ENCODE measurements at places on chromosomes 12 and 14.

- DNase-seq = no peak
These were observed 248.9 kb upstream of the TMEM132C start for GRCh38 chr12:128018067-128018466.

GRCh38 chr12:57236201-57236924 lies 6.9 kb downstream of the SHMT2 start:
- DNase-seq = no peak

GRCh38 chr12:66600903-66601302 lies 78.0 kb downstream of the GRIP1 start:
- DNase-seq = no peak

GRCh38 chr12:7130701-7131501 lies 730 bp downstream of the CLSTN3 start:
- DNase-seq = no peak

- no peak for DNase-seq
These were observed 4.8 kb upstream of the AMN start for GRCh38 chr14:102917469-102918211.

GRCh38 chr12:122668268-122668667 lies 34.9 kb downstream of the HCAR2 start:
- DNase-seq = no peak

DNA sequence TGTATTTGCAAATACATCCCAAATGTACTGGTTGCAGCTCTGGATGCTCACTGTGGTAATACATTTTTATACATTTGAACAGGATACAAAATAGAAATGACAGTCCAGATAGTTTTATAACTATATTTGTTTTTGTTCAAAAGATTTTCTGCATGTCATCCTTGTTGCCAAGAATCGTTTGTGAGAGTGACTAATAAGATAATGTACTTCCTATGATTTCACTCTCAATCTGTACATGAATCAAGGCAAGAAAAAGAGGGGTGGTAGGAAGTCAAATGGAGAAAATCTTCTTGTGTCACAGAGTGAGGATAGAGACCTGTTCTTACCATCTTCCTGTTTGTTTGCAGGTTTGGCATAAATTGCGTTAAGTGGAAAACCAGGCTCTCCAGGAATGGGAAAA lies 13.9 kb downstream of the ARPC3 start:
- no peak for DNase-seq

GRCh38 chr14:72600551-72601330 lies 293.2 kb downstream of the DPF3 start:
- no peak for DNase-seq

GRCh38 chr14:75041613-75042012 lies 9.7 kb downstream of the MLH3 start:
- DNase-seq = no peak
